ENCODE measurements at places on chromosomes 1 and 21.

DNA sequence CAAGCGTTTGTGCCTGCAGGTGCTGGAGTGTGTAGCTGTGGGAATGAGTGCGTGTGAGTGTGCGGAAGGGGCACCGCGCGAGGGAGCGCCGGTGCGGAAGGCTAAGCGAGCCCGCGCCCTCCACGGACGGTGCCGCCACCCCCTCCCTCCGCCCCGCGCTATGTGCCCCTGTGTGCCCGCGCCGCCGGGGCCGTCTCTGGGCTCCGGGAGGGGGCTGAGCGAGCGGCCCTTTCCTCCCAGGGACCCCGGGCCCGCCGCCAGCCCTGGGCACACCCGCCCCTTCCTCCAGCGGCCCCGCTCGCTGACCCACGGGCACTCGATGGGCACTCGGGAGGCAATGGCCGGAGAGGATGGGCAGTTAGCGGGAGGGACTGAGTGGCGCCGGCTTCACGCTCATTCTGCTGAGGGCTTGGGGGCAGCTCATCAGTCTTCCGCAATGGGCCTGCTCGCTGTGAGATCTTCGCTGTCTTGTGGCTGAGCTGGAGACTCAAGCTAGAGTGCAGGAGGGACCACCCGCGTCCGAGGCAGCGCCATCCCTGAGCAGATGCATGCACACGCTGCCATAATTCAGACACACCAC lies 8.6 kb upstream of the ADGRB2 start:
- no peak overlapping the region for H3K4me3 ChIP-seq
- DNase-seq, result no peak
- H3K27me3 ChIP-seq, result peaks cover 33% of the 10 kb centered on the region
- peaks cover 8% of the 10 kb centered on the region for H3K4me1 ChIP-seq
- no peaks in the 10 kb centered on the region for H3K36me3 ChIP-seq

- H3K4me3 ChIP-seq, result no peak overlapping the region
- H3K27ac ChIP-seq, result no peak overlapping the region
- H3K27me3 ChIP-seq, result no peaks in the 10 kb centered on the region
- no peaks in the 10 kb centered on the region for H3K36me3 ChIP-seq
Measured at GRCh38 chr1:89892816-89893215, 72.0 kb downstream of the LRRC8D start.

DNA sequence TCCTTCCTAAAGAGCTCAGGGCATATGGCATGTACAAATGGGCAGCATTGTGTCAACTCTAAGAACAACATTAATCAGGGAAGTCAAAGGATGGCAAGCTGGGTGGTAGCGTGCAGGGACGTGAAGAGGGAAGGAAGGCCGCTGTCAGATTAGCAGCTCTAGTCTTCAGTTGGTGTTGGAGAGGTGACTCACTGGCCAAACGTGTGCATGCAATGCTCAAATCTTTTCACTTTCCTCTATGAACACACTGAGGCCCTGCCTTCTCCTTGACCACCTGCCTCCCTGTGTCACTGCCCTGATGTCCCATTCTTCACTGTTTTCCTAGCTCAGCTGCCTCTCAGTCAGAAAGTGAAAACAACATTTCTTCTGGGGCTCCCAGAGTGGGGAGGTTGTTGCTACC lies 5.9 kb upstream of the PIGR start:
- DNase-seq, result no peak
- no peaks in the 10 kb centered on the region for H3K27me3 ChIP-seq

DNA sequence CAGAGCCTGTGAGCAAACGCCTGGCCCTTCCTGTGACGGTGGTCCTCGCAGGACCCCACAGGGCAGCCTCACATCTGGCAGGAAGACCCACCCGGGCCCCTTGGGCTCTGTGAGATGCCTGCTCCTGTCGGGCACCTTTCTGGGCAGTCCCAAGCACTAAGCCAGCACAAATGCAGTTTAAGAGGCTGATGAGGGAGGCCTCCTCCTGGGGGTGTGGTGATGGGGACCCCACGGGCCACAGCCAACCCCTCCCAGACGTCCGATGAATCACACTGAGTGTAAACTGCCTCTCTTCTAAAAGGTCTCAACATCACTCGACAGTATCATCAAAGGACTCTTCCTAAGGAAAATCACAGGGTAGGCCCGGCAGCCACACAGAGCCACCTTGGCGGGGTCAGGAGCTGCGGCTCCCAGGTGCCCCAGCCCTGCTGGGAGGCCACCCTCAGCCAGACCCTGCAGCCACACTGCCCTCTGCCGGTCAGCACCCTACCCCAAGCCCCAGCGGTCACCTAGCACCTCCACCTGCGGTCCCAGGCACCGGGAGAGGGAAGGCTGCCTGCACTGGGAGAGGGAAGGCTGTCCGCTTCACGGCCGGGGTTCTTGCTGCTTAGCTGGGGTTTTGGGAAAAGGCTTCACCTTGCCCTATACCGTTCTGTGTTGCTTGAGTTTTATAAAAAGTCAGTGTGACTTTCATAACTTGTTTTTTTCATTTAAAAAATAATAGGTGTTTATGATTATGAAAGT lies 3.9 kb upstream of the PRKCZ start:
- H3K27ac ChIP-seq, result peak overlapping the region; percentile 70
- H3K27me3 ChIP-seq, result peaks cover 4% of the 10 kb centered on the region
- no peaks in the 10 kb centered on the region for H3K36me3 ChIP-seq
- DNase-seq, result peak; percentile 92
- H3K4me3 ChIP-seq, result no peak overlapping the region

GRCh38 chr1:201719812-201720521 lies 109.0 kb upstream of the IPO9 start:
- H3K36me3 ChIP-seq, result no peaks in the 10 kb centered on the region
- peak; percentile 45 for DNase-seq
- H3K4me1 ChIP-seq, result peaks cover 5% of the 10 kb centered on the region
- H3K27ac ChIP-seq, result peak overlapping the region; percentile 51

Data from colonic mucosa (tissue), 4 donors.